Trophoblast cell (in vitro differentiated cells and primary cell): ENCODE measurements at places on chromosomes 2 and 18.

DNA sequence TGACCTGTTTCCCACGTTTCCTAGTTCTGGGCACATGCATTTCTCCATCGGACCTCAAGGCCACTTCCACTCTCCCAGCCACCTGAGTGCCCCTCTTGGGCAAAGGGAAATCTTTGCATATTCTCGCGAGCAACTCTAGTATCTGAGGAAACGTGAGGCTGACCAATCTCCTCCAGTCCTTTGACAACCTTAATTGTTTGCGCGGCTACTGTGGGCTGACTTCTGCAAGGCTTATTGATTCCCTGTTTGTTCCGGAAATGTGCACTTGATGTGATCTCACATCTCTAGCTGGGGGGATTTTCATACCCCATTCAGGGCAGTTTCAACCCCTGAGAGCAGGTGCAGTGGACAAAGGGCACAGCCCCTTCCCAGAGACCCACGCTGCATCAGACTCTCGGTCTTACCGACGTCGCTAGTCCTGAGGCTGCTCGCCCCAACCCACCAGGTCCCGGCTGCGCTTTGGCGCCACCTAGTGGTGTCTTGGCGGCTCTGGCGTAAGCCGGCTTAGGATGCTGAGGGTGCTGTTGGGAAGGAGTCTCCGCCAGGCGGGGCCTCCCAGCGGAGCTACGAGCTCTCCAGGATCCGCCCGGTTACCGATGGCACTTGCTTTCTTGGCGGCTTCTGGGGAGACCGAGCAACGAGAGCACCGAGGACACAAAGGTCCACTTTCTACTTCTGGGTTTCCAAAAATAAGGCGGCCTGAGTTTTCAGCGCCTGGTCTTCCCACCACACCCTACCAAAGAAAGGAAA is 24.8 kb upstream of the SPR start:
- H3K4me1 ChIP-seq = no peaks in the 10 kb centered on the region
- H3K27me3 ChIP-seq = no peaks in the 10 kb centered on the region
- H3K36me3 ChIP-seq = no peaks in the 10 kb centered on the region
- DNase-seq = peak; percentile 96
- no peak overlapping the region for H3K4me3 ChIP-seq
- no peak overlapping the region for H3K27ac ChIP-seq

DNA sequence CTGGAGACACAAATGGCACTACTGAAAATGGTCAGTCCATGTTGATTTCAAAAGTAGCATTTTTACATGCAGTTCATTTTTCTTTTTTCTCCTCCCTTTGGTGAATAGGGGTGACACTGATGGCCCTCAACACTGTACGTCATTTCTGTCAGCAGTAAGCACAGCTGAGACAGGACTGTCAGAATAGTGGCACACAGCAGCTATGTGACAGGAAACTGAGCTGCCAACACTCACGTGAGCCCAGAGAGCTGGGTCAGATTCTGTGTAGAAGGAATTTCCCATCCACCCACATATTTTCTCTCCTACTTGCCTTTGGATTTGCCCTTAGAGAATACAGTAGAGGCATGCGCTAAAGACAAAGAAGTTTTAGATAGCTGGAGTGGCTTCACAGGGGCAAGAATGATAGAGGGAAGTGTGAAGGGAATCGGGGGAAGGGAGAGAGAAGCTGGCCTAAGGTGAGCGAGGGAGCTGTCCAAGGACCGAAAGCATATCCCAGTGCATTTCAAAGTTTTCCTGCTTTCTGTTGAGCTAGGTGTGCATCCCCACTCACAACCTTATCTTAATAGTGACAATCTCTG is 476.6 kb downstream of the CNTNAP5 start:
- H3K4me1 ChIP-seq = no peaks in the 10 kb centered on the region
- no peak overlapping the region for H3K27ac ChIP-seq
- no peak overlapping the region for H3K4me3 ChIP-seq
- H3K36me3 ChIP-seq = no peaks in the 10 kb centered on the region

DNA sequence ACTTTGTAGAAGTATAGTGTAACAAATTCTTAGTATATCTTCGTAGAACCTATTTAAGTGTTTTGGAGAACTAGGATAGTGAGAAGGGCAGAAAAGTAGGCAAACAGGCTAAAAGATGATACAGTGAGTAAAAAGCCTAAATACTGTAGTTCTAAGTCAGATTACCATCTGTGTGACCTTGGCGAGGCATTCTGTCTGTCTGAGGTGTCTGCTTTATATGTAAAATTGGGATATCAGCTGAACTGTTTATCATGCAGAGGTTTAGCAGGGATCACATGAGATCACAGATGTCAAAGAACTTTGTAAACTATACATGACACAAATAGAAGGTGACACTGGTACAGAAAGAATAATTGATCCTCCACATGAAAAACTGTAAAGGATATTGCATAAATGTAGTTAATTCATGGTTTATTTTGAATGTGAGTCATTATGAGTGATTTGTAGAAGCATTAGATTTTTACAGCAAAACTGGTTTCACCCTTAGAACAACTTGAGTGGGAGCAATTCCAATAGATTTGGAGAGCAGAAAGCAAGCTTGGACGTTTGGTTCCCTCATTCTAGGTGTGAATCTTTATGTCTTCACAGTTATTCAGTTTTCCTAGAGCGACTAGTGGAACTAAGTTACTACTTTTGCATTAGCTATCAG is 41.9 kb downstream of the TAF1B start:
- peaks cover 2% of the 10 kb centered on the region for H3K4me1 ChIP-seq
- H3K27me3 ChIP-seq = no peaks in the 10 kb centered on the region

GRCh38 chr18:74610051-74610615 is 12.5 kb downstream of the ZNF407 start:
- peaks cover 4% of the 10 kb centered on the region for H3K4me1 ChIP-seq
- H3K4me3 ChIP-seq = no peak overlapping the region
- no peaks in the 10 kb centered on the region for H3K27me3 ChIP-seq
- H3K36me3 ChIP-seq = no peaks in the 10 kb centered on the region
- no peak for DNase-seq
- H3K27ac ChIP-seq = no peak overlapping the region
